NCI-H1436 (cell line): ENCODE measurements at places on chromosomes 3 and 15.

- no peak for DNase-seq
These were observed 2.4 kb downstream of the SLC49A4 start for GRCh38 chr3:122797291-122797690.

GRCh38 chr3:18134386-18135059, 290.6 kb downstream of the SATB1 start:
- no peak for DNase-seq

DNA sequence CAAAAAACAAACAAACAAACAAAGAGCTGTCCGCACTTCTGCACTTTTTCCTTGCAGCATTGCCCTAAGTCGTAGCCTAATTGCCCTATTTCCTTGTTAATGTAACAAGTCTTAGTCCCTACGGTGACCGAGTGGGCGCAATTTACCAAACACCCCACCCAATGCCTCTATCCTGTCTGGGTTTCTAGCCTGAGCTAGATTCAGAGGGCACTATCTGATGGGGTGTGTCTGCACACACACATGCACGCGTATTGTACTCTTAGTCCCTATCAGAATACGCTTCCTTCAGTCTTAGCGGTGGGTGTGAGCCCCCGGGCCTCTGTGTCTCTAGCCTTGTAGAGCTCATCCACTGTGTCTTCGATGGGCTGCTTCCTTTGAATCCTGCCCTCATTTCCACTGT, 125.9 kb upstream of the DLG1 start:
- DNase-seq, result no peak

DNA sequence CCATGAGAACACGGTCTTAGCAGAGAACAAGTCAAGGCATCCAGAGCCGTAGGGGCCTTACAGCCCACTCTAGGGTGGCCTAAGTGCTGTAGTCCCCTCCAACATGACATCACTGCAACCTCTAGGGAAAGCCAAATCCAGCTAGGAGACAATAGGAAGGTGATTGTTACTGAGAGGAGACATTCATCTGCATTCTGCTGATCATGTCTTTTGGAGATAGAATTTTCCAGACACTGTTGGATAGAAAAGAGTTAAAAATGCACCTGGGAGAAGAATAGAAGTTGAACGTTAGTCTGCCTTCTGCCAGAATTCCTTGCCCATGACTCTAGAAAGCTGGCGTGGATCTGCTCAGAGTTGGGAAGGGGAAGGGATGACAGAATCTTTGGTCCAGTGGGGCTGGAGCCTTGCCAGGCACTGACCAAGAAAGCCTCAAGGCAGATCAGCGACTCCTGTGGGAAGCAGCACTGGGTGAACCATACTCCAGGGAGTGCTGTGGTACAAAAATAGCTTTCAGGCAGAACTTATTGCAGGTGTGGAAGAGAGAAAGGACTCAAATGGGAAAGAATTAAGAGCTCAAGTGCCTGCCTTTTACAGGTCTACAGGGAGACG, 44.8 kb upstream of the RAF1 start:
- DNase-seq, result no peak
